ENCODE measurements at places on chromosomes 12 and 14. TPM values are rescaled to one million over a fixed set of nuclear protein-coding genes. Genes with fewer than 3 reads are reported as not detected.

Gene STRAP
- 79.8 TPM for total RNA-seq

DNA sequence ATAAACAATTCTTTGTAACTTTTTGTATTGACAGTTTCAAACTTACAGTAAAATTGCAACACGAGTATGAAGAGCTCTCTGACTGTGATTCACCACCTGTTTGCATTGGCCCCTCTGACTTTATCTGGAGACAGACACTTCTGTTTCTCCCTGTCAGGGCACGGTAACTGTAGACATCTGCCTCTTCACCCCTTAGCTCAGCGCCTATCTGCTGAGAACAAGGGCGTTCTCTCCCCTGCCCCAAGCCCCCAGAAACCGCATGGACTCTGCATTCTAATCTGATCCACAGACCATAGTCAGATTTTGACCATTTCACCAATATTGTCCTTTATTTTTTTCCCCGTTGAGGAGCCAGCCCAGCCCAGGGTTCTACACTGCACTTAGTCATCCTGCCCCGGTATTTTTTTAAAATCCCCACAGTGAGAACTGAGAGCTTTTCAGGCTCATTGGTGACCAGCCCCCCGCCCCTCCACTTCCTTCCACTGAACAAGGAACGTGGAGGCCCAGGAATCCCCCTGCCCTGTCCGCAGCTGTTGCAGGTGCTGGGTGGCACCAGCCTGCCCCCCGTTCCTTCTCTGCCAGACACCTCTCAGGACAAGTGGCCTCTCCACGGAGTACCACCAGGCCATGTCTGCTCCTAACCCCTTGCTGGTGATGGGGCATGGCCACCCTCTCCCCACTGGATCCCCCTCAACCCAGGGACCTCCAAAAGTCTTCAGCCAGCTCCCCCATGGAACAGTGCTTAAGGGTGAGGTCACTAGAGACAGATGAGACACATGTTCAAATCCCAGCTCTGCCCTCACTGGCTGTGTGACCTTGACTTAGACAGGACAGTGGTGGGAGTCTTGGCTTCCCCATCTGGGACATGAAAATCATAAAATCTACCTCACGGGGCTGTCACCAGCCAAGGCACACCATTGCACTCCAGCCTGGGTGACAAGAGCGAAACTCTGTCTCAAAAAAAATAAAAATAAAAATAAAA lies 11.2 kb downstream of the RHOF start:
- DNase-seq = no peak

Gene NDRG2
- total RNA-seq = 188 TPM

Gene RNASE7
- 0.94 TPM for total RNA-seq

Gene SERPINA1
- 13.8 TPM for total RNA-seq

Gene GPR65
- 1.3 TPM for total RNA-seq

Gene POLE
- 42.4 TPM for total RNA-seq

Gene SCARB1
- 20.8 TPM for total RNA-seq

- no peak for DNase-seq
Observed at GRCh38 chr12:96425321-96425720, 25.1 kb upstream of the CDK17 start.

Gene AQP6
- total RNA-seq = not detected

DNA sequence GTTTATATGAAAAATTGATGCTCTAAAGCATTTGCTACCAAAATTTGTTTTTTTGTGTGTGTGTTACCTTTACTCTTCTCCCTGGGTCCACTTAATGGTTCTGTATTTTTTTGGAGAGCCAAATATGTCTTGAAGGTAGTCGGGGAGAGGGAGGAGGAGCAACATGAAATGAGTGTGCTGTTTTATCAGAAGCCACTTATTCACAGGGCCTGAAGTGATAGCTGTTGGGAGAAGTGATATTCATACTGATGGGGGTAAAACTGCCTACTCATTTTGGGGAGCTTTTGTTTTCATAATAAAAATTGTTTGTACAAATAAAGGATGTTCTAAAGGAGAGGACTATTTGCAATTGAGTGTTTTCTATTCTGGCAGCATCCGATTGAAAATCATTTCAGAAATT lies 29.2 kb downstream of the CRADD start:
- no peak for DNase-seq

Data from ureter (tissue), 1 donor.